ENCODE measurements at places on chromosomes 7 and 10. TPM values are rescaled to one million over a fixed set of nuclear protein-coding genes. Genes with fewer than 3 reads are reported as not detected.
A peak's percentile ranks its signal among the peaks of the same experiment; 100 is the strongest.

- H3K27me3 ChIP-seq, result no peaks in the 10 kb centered on the region
- peaks cover 15% of the 10 kb centered on the region for H3K36me3 ChIP-seq
- H3K4me1 ChIP-seq, result peaks cover 53% of the 10 kb centered on the region
These were observed 34.7 kb downstream of the GRIFIN start for GRCh38 chr7:2441430-2442058.

The ADK gene
- total RNA-seq, result 40.2 TPM

The ZNF775 gene
- total RNA-seq, result 4.5 TPM

The BUB3 gene
- 67.3 TPM for total RNA-seq

The HKDC1 gene
- 5.9 TPM for total RNA-seq

DNA sequence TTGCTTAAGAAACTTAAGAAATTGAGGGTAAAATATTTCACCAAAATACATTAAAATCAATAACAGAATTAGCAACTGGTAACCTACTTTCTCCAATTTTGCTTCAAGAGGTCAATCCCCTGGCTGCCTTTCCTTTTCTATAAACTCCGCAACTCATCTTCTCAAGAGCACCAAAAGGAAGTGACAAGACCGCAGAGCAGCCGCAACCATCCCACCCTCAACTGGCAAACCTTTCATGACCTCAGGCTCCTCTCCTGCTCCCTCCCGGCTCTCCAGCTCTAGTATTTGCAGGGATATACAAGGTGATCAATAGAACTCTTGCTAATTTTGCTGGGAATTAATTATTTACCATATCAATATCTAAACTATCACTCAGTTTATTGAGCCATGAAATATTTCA is 88.9 kb downstream of the ATE1 start:
- no peaks in the 10 kb centered on the region for H3K4me1 ChIP-seq
- H3K4me3 ChIP-seq, result no peak overlapping the region
- no peaks in the 10 kb centered on the region for H3K27me3 ChIP-seq
- H3K27ac ChIP-seq, result no peak overlapping the region

The UNCX gene
- not detected for total RNA-seq

DNA sequence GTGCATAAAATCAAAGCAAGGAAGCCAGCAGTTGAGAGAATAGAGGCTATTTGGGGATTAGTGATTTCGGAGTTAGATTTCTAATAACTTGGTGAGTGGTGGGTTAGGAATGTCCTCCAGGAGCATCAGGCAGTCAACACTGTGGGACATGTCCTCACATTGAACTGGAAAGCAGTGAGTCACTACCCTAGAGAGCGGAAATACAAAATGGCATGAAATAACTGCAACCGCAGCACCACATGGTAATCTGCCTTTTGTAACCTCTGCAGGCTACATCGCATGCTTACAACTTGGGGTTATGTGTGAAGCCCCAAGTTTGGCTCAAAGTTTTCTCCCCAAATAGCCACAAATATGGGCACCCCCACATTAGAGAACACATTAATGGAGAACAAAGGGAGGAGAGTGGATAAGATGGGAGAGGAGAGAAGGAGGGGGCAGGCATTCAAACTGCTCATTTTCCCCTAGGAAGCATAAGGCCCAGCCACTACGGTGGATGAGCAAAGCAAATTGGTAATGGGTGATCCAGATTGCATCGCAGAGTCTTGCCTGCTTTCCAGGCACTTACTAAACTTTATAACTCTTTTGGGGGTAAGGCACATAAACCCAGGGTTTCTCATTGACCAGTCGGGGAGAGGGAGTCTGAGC is 22.0 kb upstream of the SLF2 start:
- no peaks in the 10 kb centered on the region for H3K36me3 ChIP-seq
- DNase-seq, result no peak
- no peaks in the 10 kb centered on the region for H3K4me1 ChIP-seq
- H3K4me3 ChIP-seq, result no peak overlapping the region
- peaks cover 10% of the 10 kb centered on the region for H3K27me3 ChIP-seq

DNA sequence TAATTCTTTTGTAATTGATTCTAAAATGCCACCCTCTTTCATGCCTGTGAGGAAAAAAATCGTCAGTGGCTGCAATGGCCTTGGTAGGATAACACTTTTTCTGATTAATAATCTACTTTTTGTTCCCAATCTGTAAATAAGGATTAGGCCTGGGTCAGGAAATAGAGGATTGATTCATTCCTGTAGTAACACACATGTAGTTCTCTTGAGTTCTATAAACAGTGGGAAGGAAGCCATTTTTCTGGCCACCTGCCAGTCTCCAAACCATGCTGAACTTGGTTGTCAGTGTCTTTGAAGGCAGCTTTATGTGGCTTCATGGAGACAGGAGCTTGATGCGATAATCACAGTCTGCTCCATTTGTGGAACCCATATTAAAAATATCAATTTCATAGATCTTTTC is 169.3 kb upstream of the NFE2L3 start:
- peaks cover 7% of the 10 kb centered on the region for H3K27me3 ChIP-seq
- H3K4me3 ChIP-seq, result no peak overlapping the region
- no peak for DNase-seq
- no peak overlapping the region for H3K27ac ChIP-seq
- no peaks in the 10 kb centered on the region for H3K4me1 ChIP-seq

- H3K27ac ChIP-seq, result no peak overlapping the region
- no peak overlapping the region for H3K4me3 ChIP-seq
- no peaks in the 10 kb centered on the region for H3K27me3 ChIP-seq
- H3K36me3 ChIP-seq, result peaks cover 98% of the 10 kb centered on the region
- no peak for DNase-seq
These were observed 59.2 kb downstream of the CLEC2L start for GRCh38 chr7:139582671-139583155.

- H3K4me3 ChIP-seq, result peak overlapping the region; percentile 99
- peaks cover 19% of the 10 kb centered on the region for H3K4me1 ChIP-seq
- no peak for DNase-seq
- peak overlapping the region; percentile 85 for H3K27ac ChIP-seq
- no peaks in the 10 kb centered on the region for H3K36me3 ChIP-seq
These were observed 721 bp downstream of the ARL3 start for GRCh38 chr10:102713539-102713813.

DNA sequence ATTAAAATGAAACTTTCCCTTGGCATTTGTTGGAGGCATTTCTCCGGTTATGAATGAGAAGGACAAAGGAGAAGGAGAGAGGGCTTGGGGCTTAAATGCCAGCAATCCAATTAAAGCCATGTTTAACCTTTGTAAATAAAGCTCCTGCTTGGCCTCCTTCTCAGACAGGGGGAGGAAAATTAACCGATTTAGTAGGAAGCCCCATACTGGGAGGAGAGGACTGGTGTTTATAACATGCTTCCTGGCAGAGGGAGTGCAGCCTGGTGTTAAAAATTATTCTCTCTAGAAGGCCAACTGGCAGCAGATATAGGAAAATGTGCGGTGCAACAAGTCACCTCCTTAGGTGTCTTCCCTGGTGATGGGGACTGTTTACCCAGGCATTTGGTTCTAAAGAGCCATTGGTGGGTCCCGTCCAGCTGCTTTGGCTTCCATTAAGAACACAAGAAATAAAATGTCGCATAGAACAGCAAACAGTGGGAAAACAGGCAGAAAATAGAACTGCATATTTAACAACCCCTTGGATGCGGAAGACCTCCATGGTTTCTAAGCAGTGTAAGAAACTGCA is 846.5 kb downstream of the TYW1 start:
- no peaks in the 10 kb centered on the region for H3K27me3 ChIP-seq
- no peak overlapping the region for H3K27ac ChIP-seq
- H3K4me3 ChIP-seq, result no peak overlapping the region
- no peaks in the 10 kb centered on the region for H3K36me3 ChIP-seq
- no peaks in the 10 kb centered on the region for H3K4me1 ChIP-seq
- DNase-seq, result no peak

DNA sequence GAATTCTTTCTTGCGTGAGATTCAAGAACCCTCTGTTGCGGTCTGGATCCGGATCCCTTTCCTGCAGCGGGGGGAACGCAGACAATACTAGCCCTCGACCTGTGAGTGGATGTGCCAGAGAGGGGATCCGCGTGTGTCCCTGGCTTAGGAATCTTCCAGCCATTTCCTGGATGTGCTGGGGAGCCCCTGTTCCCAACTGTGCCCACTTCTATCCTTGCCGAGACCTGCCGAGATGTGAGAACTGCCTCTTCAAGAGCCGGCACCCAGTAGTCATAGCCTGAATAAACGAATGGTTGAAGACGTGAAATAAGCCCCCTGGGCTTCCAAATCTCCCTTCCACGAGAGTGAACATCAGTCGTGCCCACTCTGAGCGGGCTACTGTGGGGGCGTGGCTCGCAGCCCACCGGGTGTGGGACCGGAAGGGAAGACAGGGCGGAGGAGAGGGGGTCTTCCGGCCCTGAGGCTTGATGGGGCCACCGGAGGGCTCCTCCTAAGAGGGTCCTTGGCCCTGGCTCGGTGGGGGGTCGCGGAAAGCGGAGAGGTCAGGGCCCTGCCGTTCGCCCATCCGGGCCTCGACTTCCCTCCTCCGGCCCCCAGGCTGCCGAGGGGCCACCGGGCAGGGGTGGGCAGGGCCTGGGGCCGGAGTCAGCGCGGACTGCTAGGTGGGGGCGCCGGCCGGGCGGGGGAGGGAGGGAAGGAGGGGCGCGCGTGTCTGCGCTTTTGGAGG is 1.3 kb upstream of the CCDC136 start:
- no peaks in the 10 kb centered on the region for H3K36me3 ChIP-seq
- peak overlapping the region; percentile 84 for H3K4me3 ChIP-seq
- H3K27ac ChIP-seq, result no peak overlapping the region
- peaks cover 14% of the 10 kb centered on the region for H3K4me1 ChIP-seq
- H3K27me3 ChIP-seq, result peaks cover 6% of the 10 kb centered on the region
- DNase-seq, result no peak

DNA sequence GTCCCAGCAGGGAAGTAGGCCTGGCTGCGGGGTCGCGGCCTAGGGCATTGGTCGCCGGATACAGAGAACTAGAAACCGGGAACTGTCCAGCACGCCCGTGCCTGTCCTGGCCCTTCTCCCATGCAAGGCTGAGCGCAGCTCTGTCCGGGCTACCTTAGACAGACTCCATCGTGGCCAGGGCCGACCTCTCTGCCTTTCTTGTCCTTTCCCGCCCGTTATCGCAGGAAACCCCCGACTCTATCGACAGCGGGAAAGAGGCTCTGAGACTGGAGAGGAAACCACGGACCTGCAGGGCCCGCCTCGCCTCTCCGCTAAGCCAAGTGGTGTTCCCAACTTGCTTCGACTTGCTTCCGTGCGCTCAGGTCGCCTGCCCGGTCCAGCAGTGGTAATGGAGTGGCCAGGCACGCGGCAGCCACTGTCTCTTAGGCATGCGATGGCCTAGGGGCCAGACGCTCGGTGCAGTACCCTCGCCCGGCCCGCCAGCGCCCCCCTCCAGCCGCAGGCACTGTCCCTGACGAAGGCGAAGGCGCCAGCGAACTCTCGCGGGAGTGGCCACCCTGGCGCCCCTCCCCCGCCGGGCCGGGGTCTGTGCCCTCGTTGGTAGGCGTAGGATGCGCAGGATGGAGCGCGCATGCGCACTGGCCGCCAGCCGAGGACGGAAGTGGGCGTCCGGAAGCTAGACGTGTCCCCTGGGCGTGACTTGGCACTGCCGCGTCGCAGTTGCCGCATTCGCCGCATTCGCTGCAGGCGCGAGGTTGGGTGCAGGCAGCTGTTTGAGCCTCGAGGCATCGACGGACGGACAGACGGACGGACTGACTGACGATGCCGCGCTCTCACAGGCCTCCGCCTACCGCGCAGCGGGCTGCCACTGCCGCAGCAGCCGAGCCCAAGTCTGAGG is 54.4 kb downstream of the MCMBP start:
- H3K4me3 ChIP-seq, result peak overlapping the region; percentile 41
- H3K4me1 ChIP-seq, result no peaks in the 10 kb centered on the region
- H3K36me3 ChIP-seq, result peaks cover 27% of the 10 kb centered on the region
- peak; percentile 67 for DNase-seq
- no peaks in the 10 kb centered on the region for H3K27me3 ChIP-seq

GRCh38 chr7:134701272-134701671 is 54.6 kb downstream of the BPGM start:
- DNase-seq, result no peak
- H3K4me1 ChIP-seq, result peaks cover 10% of the 10 kb centered on the region
- H3K27ac ChIP-seq, result no peak overlapping the region
- no peaks in the 10 kb centered on the region for H3K27me3 ChIP-seq

The TET1 gene
- total RNA-seq, result 1.8 TPM

DNA sequence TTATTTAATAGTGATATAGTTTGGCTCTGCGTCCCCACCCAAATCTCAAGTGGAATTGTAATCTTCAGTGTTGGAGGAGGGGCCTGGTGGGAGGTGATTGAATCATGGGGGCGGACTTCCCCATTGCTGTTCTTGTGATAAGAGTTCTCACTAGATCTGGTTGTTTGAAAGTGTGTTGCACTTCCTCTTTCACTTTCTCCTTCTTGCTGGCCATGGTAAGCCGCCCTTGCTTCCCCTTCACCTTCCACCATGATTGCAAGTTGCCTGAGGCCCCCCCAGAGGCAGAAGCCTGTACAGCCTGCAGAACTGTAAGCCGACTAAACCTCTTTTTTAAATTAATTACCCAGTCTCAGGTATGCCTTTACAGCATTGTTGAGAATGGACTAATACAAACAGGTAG is 101.4 kb downstream of the MTPAP start:
- no peaks in the 10 kb centered on the region for H3K27me3 ChIP-seq
- no peaks in the 10 kb centered on the region for H3K36me3 ChIP-seq
- H3K27ac ChIP-seq, result no peak overlapping the region
- no peaks in the 10 kb centered on the region for H3K4me1 ChIP-seq

GRCh38 chr7:41628901-41629300 is 74.0 kb downstream of the INHBA start:
- no peak overlapping the region for H3K4me3 ChIP-seq
- no peaks in the 10 kb centered on the region for H3K4me1 ChIP-seq
- no peaks in the 10 kb centered on the region for H3K27me3 ChIP-seq
- no peaks in the 10 kb centered on the region for H3K36me3 ChIP-seq

DNA sequence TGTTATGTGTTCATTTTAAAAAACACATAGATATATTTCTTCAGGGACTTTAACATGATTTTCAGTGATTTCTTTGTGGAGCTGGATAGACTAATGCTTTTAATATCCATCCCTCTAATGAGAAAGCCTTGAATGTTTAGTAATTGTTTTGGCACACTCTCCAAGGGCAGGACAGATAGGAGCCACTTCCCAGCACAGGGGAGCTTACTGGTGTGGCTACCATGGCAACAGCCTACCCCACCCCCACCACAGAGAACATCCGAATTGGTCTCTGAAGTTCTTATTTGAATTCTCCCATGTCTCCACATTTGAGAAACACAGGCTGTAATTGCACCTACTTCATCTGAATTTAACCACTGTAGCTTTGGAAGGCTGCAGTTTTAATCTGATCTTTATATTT is 87.7 kb downstream of the PRKG1 start:
- H3K4me3 ChIP-seq, result no peak overlapping the region
- H3K4me1 ChIP-seq, result no peaks in the 10 kb centered on the region
- H3K36me3 ChIP-seq, result no peaks in the 10 kb centered on the region
- H3K27ac ChIP-seq, result no peak overlapping the region
- H3K27me3 ChIP-seq, result no peaks in the 10 kb centered on the region

Data from lower lobe of right lung (tissue), 2 donors.